Activated CD8-positive, alpha-beta memory T cell treated with anti-CD3 and anti-CD28 coated beads for 1 hour (primary cell): ENCODE measurements at places on chromosomes 4 and X.

- no peak for DNase-seq
Observed at GRCh38 chr4:96170198-96170597, 330.3 kb downstream of the PDHA2 start.

DNA sequence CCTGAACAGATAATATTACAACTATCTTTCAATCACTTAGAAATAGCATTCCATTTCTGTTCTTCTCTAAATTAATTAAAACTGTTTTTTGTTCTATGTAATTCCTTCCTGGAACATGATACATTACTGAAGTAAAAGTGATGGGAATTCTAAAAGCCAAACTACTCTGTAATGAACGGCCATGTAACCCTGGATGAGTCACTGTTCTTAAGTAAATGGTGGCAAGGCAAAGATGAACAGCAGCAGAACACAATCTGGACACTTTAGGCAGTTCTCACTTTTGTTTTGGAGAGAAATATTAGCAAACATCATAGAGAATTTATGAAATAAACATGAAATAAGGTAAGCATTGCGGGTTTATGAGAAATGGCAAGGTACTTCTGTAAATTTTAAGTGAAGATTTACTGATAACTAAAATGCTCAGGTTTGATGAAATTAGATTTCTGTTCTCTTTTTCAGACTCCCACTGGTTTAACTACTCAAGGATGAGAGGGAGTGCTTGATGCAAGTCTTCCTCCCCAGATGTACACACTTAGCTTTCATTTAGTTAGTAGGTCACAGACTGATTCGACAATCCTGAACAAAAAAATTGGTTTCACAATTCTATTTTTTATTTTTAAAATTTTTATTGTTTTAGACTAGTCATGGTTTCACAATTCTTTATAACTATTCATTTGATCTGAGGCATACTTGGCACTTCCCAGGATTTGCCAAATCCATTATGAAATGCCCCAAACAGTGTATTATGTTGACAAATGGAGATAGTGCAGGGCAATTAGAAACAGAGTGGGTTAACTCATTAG is 964 bp upstream of the GPR82 start:
- no peak for DNase-seq

GRCh38 chr4:78742300-78742699 is 33.9 kb upstream of the BMP2K start:
- no peak for DNase-seq

- DNase-seq = no peak
Observed at GRCh38 chr4:148004228-148004857, 272.5 kb downstream of the ARHGAP10 start.

- DNase-seq = no peak
Observed at GRCh38 chr4:111959222-111959621, 186.0 kb upstream of the FAM241A start.

GRCh38 chrX:85815203-85815751 is 232.1 kb downstream of the CHM start:
- no peak for DNase-seq

- no peak for DNase-seq
Observed at GRCh38 chr4:173246719-173247118, 78.1 kb downstream of the GALNT7 start.

GRCh38 chr4:145044341-145044740 is 53.7 kb downstream of the ANAPC10 start:
- no peak for DNase-seq

GRCh38 chrX:69066021-69066757 is 99.1 kb downstream of the PJA1 start:
- DNase-seq = no peak

- DNase-seq = no peak
Observed at GRCh38 chrX:46580613-46581012, 7.0 kb downstream of the CHST7 start.

- DNase-seq = no peak
Observed at GRCh38 chr4:125334926-125335325, 20.2 kb downstream of the FAT4 start.

GRCh38 chr4:3257556-3258482 is 8.9 kb downstream of the MSANTD1 start:
- no peak for DNase-seq

DNA sequence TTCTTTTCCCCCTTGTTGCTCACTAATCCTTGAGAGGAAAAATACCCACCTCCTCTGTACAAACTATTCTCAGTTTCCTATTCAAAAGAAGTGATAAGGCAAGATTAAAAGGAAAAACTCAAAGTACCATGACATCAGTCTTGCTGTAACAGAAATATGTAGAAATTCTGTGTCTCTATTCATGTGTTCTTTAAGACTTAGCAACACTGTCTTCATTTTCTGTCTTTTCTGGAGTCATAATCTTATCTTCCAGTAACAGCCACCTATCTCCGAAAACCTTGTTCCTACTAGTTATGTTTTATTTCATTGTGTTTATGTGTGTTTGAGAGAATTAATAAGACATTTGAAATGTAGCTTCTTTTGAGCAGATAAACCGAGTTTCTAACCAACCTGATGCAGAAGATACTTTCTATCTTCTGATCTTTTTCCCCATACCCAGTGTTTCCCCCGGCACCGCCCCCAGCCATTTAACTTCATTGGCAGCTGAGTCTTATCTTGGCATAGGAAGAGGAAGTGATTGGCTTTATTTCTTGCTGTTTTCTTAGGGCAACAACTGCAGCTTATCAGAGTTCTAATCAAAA is 8.0 kb downstream of the FAM241A start:
- DNase-seq = no peak

DNA sequence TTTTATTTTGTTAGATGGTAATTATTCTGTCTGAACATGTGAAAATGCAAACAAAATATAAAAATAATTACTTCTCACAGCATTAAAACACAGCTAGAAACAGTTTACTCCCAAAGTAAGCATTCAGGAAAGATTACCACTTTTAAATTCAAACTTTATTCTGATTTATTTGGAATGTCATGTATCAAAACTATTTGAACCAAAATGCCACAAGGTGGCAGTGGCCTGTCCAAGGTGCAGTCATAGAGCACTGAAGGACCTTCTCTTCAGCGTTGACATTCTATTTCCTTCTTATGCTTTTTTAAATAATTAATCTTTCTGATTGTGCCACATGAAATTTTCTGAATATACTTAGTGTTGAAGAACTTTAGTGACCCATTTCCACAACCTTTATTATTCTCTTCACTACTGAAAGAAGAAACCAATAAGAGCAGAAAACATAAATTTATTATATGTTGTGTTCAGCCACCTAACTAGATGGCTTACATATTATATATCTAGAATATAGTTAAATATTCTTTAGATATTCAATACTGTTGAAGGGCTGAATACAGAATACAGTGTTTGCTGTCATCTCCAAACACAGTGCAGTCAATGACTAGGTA is 283.6 kb downstream of the CFAP299 start:
- no peak for DNase-seq

- DNase-seq = no peak
Observed at GRCh38 chr4:72323227-72323626, 245.8 kb downstream of the ADAMTS3 start.

DNA sequence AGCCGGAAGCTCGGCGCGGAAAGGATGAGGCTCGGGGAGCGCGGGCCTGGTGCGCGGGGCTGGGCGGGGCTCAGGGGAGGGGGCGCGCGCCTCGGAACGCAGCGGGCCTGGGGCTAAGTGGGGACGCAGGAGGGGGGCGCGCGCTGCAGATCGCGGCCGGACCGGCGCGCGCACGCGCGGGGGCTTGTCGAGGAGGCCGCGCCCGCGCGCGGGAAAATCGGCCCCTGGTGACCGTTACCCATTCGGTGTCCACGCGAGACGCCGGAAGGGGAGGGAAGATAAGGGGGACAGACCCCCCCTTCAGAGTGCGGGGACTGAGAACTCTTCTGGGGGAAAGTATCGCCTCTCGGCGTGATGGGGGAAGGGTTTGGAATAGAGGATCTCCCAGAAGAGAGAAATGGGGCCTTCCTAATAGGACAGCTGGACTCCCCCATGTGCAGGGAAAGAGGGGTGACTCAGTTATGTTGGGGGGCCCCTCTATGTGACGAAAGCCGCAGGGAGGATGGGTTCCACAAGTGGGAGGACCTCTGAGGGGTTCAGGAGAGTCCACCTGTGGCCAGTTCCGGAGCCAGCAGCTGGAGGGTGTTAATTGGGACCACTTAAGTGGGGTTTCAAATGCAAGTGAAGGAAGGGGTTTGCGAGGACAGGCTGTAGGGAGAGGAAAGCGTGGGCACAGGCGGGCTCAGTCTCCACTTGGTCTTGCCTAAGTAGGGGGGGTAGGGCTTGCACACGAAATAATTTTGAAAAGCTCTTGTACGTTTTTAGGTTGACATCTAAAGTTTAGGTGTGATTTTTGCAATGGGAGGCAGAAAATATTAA is 584 bp downstream of the SUV39H1 start:
- DNase-seq = no peak

DNA sequence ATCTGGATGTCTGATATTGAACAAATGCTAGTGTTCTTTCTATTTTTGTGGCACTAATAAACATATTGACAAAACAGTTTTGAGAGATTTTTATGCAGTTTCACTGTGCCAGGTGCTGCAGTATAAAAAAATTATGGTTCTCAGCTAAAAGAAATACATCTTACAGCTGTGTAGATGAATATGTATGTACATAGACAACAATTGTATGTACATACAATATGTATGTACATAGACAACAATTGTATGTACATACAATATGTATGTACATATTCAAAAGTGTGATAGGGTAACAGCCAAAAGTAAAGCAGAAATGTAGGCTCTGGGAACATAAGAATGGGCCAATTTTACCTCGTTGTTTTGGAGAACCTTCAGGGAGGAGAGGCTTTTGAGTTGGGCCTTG is 390.0 kb upstream of the RPS6KA3 start:
- no peak for DNase-seq

- no peak for DNase-seq
Observed at GRCh38 chr4:12172198-12172973, 743.7 kb upstream of the HS3ST1 start.

DNA sequence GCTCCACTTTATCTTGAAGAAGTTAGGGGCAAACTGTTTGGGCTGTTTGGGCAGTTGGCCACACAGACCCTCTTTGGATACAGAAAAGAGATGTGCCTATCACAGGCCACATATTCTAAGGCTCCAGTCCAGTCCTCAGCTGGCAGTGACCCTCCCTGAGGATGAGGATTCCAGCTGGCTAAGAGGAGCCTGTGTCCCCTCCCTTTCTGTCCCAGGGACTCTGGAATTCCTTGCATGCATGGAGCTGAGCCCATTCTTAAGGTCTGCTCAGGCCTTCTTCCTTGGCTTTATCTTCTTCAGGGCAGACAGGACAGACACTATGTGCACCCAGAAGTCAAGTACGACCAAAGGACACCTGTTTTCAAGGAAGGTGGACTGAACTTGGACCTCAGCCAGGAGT is 23.8 kb upstream of the GK2 start:
- no peak for DNase-seq

- DNase-seq = no peak
Observed at GRCh38 chr4:51932261-51932660, 87.9 kb downstream of the LRRC66 start.

DNA sequence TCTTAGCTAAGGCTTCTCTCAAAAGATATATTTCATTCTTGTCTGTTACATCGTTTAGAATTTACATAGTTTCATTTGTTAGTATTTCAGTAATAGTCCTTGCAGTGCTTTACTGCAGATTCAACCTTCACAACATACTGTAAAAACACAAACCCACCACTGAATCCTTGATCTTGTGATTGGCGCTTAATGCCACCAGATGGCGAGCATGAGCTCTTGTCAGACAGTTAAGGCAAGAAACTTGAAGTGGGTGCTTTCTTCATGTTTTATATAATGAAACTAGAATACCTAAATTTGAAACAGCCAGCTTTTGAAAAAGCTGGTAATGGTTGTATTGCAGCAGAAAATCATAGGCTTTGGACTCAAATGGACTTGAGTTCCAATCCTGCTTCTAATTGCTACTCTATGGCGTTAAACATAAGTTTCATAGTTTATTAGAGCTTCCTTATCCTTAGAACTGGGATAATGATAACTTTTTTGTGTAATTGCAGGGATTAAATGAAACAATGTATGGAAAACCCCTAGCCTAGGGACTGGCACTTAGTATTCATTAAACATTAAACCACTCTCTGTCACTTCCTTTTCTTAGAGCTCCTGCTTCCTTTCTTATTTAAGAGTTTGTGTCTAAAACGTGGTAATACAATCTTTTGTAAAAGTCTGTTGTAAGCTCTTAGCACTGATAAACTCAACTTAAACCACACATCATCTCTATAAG is 95.1 kb downstream of the USP9X start:
- no peak for DNase-seq

DNA sequence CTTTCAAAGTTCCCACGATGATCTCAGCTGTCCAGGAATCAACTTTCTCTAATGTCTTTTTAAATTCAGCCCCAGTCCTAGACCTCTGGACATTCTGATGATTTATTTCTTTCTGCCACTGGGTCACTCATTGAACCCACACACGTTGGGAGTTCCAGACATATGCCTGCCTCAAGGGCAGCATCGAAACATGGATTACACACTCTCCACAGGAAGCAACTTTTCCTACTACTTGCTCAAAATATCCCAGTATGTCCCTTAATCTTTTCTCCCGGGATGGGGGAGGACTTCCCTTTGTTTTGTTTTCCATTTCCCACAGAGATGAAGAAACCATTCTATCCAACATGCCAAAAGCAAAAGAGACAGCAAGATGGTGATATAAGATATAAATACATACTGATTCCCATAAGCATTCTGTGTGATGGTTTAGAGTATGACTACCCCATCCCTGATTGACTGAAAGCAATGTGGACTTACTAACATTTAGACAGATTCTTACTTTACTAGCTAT is 79.8 kb upstream of the PPARGC1A start:
- no peak for DNase-seq

DNA sequence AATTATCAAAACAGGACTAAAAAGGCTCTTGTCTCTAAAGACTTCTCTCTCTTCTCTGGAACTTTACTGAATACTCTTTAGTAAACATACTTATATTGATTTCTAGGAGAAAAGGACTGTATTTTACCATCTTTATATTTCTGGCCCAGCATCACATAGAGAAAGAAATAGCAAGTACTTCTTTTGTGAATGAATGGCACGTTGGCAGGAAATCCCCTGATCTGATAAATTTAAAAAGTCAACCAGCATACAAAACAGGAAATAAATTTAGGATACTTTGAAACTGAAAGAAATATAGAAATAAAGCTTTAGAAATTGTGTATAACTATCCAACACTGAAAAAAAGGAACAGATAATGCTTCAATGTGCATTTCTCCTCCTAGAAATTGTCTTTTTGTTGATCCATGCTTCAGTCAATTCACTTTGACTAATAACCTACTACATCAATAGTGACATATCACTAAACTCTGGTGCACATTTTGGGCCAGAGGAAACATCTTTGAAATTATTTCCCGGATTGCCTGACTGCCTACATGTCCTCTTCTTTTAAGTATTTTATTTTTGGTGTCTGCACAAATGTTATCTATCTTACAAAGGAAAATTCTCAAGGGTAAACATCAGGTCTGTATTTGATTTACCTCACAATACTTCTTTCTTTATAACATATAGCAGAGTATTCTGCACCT is 183.5 kb upstream of the FSTL5 start:
- no peak for DNase-seq

DNA sequence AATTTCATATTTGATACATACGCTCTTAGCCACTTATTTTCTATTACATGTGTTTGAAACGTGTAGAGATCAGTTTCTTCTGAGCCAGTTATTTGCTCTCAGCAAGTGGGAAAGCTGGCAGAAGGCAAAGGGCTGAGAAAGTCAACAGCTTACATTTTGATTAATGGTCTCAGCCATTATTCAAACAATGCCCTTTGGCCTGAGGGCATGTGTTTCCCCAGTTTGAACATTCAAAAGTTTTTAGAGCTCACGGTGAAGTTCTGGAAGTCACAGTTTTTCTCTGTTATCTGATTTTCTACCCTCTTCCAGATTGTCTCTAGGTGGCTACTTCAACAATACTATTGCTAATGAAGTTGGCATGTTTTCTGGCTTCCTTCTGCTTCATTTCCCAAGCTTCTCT is 591.8 kb upstream of the CPEB2 start:
- no peak for DNase-seq
